ENCODE measurements at places on chromosomes 7 and 10. TPM values are rescaled to one million over a fixed set of nuclear protein-coding genes. Genes with fewer than 3 reads are reported as not detected.

GRCh38 chr7:5831196-5831595 is 49.4 kb upstream of the OCM start:
- DNase-seq: peak; percentile 9

GRCh38 chr7:129774359-129774758 is 162.8 kb downstream of the NRF1 start:
- no peak for DNase-seq

DNA sequence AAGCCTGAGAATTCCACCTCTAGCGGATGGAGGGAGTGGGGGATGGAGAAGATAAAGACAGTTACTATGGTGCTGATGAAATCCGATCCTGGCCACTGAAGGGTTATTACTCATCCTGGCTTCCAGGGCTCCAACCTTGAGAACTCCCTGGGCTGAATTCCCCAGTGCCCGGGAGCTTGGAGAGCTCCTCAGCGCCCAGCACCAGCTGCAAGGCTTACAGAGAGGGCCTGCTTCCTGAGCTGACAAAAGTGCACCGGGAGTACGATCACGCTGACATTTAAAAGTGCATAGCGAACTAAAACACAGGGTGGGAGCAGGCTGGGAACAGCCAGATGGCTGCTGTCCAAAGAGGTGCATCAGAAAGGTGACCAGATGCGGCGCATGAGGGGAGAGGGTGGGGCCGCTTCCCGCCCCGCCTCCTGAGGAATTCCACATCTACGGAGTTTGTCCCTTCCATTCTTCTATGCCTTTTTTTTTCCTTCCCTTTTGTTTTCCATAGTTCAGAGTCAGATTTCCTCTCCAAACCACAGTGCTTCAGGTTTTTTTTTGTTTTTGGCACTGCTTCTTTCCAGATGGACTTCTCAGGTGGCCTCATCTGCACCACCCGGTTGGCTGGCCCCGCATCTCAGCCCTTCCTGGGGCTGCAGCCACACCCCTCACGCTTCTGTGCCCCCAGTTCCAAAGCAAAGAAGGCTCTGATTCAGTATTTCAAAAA is 62.4 kb upstream of the MKRN1 start:
- peak; percentile 59 for DNase-seq

GRCh38 chr10:59954296-59954695 is 47.9 kb upstream of the CCDC6 start:
- no peak for DNase-seq

- DNase-seq: no peak
Observed at GRCh38 chr7:107614425-107614824, 34.4 kb downstream of the BCAP29 start.

GRCh38 chr7:99374111-99375064 is at the start of gene ARPC1B:
Gene ARPC1B, plus strand, starts transcription at chr7:99374730. Its CDS starts 10,985 bp downstream, at chr7:99385715.
- DNase-seq: peak; percentile 59

DNA sequence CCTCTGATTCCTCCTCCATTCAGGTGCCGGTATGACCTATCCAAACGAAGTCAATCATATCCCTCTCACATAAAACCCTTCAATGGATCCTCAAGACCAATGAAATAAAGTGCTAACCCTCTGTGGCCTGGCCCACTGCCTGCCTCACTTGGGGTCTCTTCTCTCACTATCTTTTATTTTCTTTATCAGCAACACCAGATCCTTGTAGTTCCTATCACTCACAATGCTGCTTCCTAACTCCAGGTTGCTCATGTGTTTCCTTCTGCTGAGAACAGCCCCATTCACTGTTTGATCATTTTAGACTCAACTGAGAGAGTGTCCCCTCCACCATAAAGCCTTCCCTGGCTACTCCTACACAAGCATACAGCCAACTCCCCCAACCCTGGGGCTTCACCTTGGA is 180.6 kb downstream of the DOCK4 start:
- DNase-seq: no peak

- DNase-seq: no peak
Observed at GRCh38 chr7:122755696-122756095, 53.0 kb upstream of the RNF148 start.

DNA sequence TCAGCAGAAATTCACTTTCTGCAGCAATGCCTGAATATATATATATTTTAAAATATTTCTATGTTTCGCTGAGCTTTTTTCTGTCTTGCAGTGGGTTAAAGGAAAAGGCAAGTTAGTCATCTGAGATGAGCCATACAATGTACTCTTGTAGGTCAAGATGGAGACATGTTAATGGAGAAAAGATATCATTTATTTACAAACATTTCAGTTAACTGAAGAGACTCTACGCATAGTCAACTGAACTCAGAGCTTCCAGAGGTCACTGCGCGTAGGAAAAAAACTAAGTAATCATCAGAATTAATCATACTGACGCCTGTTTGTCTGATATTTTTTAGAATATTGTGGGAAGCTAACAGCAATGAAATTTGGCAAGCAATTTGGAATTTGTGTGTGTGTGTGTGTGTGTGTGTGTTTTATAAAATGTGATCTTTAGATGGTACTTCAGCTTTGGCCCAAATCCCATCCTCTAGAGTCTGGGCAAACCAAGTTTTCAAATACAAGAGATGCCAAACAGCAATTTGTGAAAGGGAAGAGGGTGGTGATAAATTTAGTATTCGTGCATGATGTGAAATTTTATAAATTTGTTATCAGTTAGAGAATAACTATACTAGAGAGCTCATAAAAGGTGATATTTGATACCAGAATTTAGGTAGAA is 193.9 kb upstream of the AGR3 start:
- DNase-seq: no peak

DNA sequence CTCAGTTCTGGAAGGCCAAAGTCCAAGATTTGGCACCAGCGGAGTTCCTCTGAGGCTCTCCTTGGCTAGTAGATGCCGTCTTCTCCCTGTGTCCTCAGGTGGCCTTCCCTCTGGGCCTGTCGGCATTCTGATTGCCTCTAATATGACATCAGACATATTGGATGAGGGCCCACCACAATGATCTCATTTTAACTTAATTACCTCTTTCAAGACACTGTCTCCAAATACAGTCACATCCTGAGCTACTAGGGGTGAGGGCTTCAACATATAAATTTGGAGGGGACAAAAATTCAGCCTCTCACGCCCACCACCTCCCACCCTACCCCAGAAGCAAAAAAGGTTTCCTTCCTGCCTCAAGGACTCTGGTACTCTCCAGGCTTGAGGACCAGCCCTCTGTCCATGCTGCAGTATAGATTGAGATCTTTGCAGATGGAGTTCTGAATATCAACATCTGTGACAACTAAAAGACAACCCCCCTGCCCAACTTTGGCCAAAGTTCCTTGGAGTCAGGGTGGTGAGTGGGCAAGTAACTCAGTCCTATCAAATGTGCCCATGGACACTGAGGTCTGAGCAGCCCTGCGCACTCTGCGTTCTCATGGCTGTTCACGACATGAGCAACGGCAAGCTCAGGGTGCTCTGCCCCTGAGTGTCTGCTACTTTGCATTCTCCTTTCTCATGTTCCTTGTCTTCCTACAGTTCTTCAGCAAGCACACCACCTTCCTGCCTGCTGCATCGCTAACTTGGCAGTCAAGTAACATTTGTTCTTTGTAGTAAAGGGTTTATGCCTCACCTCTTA is 11.5 kb downstream of the TMEM176B start:
- peak; percentile 51 for DNase-seq

DNA sequence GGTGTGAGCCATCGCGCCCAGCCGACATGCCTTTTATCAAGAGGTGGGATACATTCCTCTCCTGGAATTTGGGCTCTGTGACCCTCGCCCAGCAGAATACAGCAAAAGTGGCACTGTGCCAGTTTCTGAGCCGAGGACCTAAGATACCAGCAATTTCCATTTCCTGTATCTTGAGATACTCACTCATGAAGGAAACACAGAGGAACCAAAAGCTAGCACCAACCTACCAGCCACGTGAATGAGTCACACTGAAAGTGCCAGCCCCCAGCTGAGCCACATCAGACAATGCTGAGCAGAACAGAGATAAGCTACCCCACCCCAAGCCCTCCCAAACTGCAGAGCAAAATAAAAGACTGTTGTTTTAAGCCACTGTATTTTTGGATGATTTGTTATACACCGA is 56.3 kb downstream of the CACUL1 start:
- DNase-seq: no peak

GRCh38 chr10:60827791-60828488 is 49.7 kb downstream of the CDK1 start:
- no peak for DNase-seq

- peak; percentile 11 for DNase-seq
Observed at GRCh38 chr7:35556515-35557471, 138.1 kb downstream of the HERPUD2 start.

- no peak for DNase-seq
Observed at GRCh38 chr7:81079746-81080145, 160.9 kb upstream of the SEMA3C start.

DNA sequence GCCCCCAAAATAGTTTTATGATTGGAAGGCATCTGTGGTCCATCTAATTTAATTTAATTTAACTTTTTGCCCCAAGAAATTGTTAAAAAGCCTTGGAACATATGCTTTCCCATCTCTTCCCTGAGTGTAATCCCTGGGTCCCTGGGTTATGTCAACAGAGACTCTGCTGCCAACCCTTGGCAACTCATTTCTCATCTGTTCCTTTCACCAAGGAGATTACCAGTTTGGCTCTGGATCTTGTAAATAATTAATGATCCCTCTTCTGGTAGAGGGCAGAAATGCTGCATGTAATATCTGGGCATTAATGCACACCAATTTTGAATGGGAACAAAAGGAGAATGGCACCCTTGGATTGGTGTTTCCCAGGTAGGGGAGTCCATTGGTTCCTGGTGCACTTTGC is 514.2 kb downstream of the CCSER2 start:
- no peak for DNase-seq

- no peak for DNase-seq
Observed at GRCh38 chr10:79044036-79044632, 24.6 kb upstream of the ZMIZ1 start.

Gene OR2A1
- 0.18 TPM for polyA plus RNA-seq

Gene SLC35G1
- polyA plus RNA-seq: 1.6 TPM

Gene TRIM4
- polyA plus RNA-seq: 17.0 TPM

Gene AKR1D1
- not detected for polyA plus RNA-seq

Gene SRGN
- polyA plus RNA-seq: 58.1 TPM

Gene DRGX
- 0.10 TPM for polyA plus RNA-seq

Gene CDCA7L
- polyA plus RNA-seq: 9.8 TPM

Data from lung (tissue), 17 donors.